ENCODE measurements at places on chromosomes 11 and 22.

- no peak for DNase-seq
Observed at GRCh38 chr22:48594757-48595510, 1232.7 kb downstream of the BRD1 start.

- no peak for DNase-seq
Observed at GRCh38 chr11:66047541-66048365, 1.2 kb downstream of the GAL3ST3 start.

GRCh38 chr22:29762263-29762662 is 4.5 kb downstream of the ZMAT5 start:
- no peak for DNase-seq

DNA sequence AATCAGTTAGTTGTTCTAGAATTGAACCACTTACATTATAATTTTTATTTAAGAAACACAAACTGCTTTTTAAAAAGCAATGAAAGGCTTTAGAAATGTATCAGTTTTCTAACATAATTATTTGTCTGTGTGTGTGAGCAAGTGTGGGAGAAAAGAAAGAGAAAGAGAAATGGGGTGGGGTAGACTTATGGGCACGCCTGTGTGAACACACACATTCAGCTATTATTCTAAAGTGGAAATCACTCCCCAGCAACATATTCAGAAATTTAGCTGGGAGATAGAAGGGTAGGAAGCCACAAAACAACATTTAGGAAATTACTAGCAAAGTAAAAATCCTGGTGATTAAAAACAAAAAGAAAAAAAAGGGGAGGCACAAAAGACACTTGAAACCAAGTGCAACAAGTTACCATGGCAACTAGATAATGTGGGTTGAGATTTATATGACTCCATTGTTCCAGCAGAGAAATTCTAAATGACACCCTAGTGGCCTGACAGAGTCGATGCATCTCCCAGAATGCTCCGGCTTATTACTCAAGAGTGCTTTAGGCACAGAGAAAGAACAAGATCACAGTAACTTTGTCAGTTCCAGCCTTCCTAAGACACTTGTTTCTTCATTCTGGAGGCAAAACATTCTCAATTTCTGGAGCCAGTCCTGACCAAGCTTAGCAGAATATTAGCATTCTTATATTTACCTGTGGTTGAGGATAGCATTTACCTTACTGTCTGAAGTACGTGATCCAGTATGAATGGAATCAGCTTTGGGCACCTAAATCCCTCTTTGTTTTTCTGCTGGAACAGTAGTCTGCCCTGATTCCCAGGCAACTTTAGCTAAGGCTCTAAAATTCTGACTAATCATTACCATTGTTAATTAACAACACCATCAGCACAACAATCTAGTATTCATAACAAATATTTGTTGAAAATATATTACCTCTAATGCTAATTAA is 444.4 kb downstream of the DLG2 start:
- DNase-seq = peak; percentile 17

All from renal cortex interstitium (tissue), 15 donors.